Heart right ventricle (tissue), 16 donors: ENCODE measurements at places on chromosomes 16 and 17.

DNA sequence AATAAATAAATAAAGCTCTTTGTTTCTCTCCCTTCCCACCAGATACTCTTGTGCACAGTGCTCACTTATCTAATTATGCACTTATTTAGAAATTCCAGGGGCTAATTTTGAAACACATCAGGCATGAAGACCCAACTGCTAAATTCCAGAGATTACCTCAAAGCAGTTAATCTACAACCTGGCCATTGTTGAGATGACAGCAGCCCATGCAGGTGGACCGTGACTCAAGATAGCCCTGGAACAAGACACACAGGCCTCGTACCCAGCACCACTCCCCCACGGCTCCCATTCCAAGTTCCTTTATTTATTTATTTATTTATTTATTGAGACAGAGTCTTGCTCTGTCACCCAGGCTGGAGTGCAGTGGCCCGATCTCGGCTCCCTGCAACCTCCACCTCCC, 60.1 kb upstream of the NPEPPS start:
- DNase-seq, result no peak

- DNase-seq, result no peak
These were observed 22.3 kb upstream of the TIMP2 start for GRCh38 chr17:78947235-78948149.

DNA sequence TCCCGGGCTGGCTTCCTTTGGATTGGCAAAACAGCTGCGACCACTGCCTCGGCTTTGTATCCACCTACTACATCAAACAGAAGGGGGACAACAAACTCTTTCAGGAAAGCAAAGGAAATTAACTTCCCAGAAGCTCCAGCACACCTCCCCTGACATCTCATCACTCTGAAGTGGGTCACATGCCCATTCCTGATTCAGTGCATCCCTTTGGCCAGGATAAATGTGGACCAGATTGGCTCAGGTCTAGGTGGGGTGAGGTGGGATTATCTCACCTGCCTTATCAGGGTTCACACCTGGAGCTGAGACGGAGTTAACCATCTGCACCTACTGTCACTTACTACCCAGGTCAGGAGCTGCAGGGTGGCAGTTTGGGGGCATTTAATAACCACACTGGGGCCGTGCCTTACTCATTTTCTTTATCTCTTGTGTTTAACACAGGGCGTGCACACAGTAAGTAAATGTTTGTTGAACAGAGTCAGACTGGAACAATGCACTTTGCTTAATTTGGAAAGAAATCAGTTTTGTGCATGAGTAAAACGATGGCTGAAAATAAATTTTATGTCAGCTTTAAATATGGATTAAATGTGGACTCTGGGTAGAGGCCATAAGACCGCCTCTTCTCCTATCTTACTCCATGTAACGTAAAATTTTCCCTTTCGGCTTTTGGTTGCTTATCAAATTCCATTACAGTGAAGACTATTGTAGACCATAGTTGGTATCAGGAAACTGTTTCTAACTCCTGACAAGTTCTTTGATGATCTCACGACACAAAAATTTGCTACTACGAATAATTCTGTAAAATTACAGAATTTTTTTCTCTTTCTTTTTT, 36.0 kb downstream of the IQCK start:
- no peak for DNase-seq

DNA sequence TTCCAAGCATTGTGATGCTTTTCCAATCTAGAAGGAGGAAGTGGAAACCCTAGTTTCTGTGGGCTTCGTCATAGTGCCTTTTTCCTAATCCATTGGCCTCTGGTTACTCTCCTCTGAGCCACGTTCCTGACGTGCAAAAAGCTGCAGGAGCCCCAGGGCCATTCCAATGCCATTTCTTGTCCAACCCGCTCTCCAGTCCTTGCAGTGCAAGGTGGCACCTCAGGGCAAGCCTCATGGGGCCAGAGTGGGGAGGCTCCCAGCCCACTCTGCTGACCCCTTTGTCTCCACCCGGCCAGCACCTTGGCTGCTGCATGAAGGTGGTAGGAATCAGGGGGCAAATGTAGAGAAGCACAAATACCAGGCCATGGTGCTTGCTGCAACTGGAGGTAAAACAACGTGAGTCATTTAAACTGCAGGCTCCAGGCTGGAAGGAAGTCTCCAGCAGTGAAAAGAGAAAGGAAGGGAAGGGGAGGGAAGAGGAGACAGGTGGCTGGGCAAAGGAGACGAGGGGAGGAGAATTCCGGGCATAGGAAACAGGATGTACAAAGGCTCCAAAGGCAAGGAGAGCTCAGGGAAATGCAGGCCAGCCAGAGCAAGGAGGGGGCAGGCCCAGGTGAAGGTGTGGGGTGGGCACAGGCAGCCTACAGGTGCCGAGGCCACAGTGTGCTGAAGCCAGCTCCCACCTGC, 168.2 kb upstream of the TNRC6C start:
- DNase-seq, result no peak

GRCh38 chr16:27102701-27103575, 36.2 kb downstream of the C16orf82 start:
- no peak for DNase-seq

DNA sequence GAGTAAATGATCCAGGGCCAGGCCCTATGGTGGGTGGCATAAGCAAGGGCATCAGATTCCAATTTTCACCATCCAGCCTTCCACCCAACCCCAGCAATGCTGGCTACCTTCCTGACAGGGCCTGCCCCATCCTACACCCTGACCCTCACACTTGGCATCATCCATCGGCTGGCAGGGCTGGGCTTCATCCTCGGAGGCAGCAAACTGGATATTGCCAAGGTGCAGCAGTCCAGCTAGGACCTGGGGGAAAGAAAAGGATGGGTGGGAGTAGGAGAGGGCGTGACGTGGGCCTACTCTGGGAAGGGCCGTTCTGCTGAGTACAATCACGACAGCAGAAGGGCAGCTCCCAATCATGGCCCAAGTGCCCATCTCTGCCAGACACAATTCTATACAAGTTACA, 23.5 kb downstream of the MYO19 start:
- DNase-seq, result no peak

- no peak for DNase-seq
These were observed 260.8 kb upstream of the ZFHX3 start for GRCh38 chr16:73308771-73309170.

DNA sequence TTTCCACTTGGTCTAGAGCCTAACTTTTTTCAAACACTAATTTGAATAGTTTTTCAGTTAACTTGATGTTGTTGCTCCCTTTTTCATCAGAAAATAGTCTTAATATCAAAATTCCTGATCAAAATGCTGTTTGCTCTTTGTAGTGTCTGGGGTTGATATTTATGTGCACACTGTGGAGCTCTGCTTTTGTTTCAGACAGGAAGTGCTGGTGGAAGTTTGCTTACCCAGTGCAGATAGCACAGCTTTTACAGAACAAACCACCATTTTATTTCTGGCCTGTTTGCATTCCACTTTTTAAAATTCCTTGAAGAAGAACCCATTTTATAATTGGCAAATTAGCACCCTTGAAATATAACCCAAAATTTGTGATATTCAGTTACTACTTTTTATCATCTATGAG, 125.4 kb downstream of the MRTFB start:
- DNase-seq, result no peak

DNA sequence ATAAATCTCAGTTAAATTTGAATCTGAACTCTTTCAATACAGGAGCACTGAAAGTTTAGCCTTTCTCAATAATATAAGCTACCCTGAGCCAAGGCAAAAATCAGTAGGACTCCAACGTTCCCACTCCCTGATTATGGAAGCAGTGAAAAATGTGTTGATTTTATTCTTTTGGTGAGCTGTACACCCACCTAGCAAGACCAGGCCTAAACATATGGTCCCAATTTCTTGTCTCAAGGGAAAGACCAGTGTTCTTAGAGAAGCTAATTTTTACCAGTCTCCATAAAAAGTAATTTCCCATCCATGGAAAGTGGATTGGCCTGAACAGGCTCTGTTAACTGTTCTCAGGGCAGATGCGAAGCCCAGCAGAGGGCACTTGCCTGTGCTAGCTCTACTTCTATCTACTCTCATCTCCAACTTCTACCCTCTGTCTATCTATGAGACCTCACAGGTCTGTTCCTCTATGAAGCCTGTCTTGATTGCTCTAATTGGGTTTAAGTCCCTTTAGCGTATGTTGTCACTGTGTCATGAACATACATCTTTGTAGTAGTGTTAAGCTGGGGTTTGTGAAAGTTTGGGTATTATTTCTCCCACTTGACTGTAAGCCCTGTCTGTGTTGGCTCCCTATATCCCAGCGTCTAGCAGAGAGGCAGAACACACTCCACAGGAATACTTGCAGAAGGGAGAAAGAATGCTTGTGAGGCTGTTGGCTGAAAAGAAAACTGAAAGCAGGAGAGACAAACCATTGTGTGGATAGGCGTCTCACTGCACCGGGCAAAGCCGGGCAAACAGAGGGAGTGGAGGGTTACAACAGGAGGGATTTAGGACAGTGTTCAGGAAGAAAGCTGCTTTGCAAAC, 167.1 kb upstream of the MAF start:
- DNase-seq, result no peak

GRCh38 chr17:49290690-49291359, 60.2 kb upstream of the PHOSPHO1 start:
- peak; percentile 17 for DNase-seq

DNA sequence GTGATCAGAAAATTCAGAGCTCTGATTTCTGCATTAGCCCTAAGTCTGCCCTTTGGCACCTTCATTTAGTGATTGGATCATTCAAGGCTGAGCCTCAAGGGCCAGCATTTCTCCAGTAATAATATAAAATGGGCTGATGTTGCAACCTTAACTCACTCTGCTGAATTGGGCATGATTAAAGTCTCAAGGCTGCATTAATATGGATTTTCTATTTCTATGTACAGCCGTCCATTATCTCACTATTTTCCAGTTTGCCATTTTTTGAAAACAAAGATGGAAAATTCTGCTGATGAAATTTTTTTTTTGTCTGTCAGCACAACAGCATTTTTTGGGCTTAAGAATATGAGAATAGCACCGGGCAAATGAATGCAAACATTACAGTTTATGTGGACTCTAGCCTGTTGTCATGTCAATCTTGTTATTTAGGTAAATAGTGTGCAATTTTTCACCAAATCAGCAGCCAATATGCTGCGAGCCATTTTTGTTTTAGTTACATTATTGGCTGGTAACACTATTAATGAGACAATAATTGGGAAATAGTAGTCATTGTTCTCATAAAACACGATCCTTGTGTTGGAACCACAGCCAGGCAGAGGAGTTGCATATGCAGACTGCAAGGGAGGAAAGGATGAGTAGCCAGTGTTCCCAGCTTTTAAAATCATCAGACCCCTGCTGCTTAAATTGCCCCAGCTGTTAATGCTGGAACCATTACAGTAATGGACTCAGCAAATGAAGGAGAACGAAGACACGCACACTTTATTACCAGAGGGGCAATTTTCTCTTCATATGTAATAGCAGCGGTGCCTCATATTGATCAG, 10.5 kb downstream of the FTO start:
- DNase-seq, result no peak

DNA sequence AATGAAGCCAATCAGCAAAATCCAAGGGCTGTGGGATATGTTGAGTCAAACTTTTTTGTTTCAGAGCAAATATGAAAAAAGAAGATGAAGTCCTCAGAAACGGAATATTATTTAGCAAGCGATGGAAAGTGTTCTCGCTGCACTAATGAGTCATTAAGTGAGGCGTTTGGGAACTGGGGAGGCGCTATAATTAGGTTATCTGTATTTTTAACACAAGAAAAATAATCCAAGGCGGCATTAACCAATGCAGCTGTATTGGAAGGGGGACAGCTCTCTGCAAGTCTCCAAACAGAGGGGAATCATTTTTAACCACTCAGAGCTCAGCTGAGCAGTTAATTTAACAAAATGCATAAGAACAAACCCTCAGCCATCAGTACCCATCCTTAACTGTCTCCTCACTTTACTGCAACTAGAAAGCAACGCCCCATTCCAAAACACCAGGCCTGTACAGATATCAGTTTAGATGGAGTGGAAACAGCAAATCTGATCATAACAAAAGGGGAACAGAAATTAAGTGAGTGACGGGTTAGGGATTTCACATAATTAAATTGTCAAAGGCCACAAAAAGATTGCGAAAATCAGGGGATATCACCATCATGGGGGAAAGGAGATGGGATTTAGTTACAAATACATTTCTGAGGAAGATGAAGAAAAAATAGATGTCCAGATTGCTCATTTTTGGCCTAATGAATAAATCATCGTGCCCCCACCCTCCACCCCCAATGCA, 211.0 kb upstream of the TOX3 start:
- DNase-seq, result no peak

DNA sequence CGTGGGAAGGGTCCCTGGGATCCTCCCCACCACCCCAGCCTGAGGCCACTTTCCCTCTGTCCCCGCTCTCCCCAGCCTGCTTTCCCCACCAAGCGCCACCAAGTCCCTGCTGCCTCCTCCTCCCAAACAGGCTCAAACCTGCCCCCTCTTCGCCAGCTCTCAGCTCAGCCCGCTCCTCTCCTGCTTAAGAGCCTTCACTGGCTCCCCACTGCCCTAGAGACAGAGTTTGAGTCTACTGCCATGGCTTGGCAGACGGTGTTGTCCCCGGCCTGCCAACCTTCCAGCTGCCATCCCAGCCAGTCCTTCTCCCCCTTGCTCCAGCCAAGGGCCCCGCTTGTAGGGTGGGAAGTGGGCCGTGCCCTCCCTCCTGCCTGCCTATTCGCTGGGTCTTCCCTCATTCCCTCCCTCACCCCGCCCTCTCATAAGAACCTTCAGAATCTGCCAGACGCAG, 11.1 kb downstream of the IL4R start:
- no peak for DNase-seq
